ENCODE measurements at places on chromosomes 2 and 18.

DNA sequence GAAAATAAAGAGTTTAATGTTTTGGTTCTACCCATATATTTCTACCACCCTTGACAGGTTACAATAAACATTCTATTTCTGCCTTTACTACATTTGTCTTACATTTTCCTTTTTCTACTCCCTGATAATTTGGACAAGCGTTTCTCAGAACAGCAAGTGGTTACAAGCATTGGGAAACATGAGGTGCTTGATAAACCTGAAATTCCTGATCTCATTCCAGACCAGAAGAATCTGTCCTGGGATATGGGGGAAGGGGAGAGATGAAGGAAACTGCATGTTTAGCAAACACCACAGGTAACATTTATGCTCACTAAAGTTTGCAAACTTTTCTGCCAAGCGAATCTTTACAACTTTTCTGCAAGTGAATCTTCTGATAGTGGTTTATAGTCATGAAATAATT lies 28.3 kb upstream of the DSC1 start:
- DNase-seq = no peak

DNA sequence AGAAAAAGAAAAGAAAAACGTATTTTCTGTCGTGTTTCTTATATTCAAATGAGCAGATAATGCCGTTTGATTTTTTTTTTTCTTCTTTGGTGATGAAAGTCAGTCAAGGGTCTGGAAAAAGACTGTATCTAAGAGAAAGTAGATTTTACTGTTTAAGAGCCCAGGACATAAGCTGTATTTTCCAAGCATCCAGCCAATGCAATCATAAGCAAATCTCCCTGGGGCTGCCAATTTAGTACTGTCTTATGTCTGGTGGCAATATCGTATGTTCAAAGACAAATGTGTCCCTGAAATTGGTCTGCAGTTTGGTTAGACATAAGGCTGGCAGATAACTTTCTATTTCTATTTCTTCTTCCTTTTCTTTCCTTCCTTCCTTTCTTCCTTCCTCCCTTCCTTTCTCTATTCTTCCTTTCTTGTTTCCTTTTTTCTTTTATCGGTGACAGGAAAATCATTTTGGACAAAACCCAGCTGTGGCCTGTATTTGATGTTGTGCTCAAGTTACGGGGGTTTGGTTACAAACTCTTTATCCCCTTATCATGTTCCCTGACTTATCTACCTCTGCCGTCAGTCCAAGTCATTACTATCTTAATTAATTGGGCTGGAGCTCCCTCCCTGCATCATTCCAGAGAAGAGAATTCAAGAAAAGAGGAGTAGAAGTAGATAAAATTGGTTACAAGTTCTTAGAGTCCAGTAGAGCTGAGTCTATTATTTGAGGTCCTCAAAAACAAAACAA lies 683.4 kb upstream of the FSHR start:
- DNase-seq = no peak

DNA sequence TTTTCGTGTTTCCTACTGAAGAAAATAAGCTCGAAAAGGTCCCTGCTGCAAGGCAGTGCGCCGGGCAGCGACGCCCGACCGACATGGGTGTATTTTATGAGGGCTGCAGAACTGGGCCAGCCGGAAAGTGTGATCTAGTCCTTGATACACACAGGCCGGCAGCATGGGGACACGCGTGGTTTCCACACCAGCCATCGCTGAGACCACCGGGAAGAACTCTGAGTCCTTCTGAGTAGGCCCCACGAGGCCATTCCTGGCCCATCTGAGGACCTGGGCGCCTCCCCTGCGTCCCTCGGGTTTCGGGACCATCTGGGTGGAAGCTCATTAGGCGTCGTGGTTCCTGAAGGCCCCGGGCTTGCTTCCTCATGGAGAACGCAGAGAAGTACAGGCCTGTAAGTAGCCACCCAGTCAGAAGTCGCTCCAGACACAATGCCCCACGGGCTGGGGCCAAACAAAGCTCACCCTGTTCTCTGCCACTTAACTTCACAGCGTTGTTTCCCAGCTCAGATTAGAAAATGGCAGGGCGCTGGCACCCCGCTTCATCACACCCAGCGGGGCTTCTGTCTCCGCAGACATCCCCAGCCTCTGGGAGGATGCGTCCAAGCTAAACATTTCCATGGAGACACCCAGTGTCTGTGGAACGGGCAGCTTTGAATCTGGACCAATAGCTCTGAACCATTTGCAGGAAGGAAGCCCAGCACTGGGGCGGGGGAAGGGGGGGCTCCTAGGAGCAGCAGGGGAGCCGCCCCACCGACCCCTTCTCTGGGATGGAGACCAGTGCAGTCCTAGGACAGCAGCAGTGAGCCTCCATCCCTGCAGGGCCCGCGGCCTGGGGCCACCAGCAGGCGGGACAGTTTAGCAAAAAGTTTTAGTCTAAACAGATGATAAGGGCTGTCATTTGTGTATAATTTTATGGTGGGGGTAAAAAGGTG lies 2.4 kb downstream of the NFATC1 start:
- no peak for DNase-seq

GRCh38 chr2:42060028-42060427 lies 12.2 kb downstream of the PKDCC start:
- DNase-seq = no peak

- no peak for DNase-seq
Measured at GRCh38 chr2:100726866-100727265, 93.1 kb upstream of the NPAS2 start.

- no peak for DNase-seq
Measured at GRCh38 chr2:238968616-238969384, 120.9 kb downstream of the TWIST2 start.

DNA sequence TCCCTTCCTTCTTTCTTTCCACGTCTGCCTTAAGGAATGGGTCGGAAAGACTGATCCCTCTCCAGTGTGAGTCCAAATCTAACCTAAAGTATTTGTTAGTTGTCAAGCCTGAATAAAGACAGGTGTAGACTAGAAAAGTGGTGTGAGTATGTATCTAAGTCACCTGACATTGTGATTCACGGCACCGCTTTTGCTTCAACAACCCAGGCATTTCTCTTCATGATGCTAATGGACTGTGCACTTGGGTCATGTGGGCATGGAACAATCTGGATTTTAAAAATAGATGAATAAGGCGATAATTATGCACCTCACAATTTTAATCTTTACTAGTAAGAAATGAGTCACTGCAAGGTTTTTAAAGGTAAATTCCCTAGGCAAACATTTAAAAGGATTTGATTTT lies 107.5 kb downstream of the LIPG start:
- DNase-seq = no peak

GRCh38 chr2:30732376-30732775 lies 74.9 kb downstream of the CAPN13 start:
- DNase-seq = no peak

- no peak for DNase-seq
Measured at GRCh38 chr2:169362118-169362893, at the start of gene LRP2. TSS of gene LRP2 (minus strand) at chr2:169362534. CDS start at chr2:169362399, 135 bp downstream.

DNA sequence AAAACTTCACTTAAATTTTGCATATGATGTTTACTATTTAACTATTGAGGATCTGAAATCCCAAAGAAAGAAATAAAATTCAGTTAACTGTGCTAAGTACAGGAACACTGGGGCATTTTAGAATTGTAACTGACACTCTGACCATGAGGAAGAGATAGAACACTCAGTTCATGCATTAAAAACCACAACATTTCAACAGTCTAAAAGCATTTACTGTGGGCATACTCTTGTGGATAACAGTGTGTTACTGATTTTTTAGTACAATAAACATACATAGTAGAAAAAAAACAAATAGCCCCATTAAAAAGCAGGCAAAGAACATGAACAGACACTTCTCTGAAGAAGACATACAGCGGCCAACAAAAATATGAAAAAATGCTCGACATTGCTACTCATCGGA lies 1122.7 kb upstream of the PIK3C3 start:
- no peak for DNase-seq

DNA sequence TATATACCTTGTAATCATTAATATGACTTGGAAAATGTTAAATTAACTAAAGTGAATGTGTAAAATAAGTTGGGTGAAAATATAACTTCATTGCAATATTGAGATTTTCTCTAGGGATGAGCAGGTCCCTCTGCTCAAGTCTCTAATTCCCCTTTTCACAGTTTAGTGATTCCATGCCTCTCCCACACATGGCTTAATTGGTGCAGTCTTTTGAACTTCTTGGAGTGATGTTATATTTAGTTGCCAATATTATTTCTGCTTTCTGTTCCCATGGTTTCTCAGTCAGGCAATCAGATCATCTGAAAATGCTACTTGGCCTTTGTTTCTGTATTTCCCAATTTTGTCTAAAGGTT lies 233.7 kb upstream of the SPOPL start:
- no peak for DNase-seq

DNA sequence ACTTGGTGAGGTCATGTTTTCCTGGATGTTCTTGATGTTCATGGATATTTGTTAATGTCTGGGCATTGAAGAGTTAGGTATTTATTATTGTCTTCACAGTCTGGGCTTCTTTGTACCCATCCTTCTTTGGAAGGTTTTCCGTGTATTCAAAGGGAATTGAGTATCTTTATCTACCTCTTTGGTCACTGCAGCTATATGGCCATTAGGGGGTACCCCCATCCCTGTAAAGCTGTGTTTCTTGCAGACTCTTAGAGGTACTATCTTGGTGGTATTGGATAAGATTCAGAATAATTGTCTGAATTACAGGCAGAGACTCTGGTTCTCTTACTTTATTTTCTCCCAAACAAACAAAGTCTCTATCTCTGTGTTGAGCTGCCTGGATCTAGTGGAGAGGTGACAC lies 401.6 kb upstream of the FSIP2 start:
- DNase-seq = no peak

DNA sequence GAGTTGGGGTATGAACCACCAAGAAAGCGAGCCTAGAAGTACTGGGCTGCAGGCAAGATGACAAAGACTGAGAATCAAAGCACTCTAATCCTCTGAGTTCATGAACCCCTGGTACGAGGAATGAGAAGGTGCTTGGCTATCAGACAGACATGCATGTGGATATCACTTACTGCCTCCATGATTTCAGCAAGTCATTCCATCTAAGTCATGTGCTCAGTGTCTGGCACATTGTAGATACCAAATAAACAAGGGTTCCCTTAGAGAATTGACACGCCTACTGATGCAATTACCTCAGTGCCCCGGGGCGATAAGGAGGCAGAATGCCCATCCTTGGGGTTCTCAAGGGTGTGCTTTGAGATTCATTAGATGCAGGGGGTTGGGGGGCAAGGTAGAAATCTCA lies 125.6 kb upstream of the PKDCC start:
- no peak for DNase-seq

DNA sequence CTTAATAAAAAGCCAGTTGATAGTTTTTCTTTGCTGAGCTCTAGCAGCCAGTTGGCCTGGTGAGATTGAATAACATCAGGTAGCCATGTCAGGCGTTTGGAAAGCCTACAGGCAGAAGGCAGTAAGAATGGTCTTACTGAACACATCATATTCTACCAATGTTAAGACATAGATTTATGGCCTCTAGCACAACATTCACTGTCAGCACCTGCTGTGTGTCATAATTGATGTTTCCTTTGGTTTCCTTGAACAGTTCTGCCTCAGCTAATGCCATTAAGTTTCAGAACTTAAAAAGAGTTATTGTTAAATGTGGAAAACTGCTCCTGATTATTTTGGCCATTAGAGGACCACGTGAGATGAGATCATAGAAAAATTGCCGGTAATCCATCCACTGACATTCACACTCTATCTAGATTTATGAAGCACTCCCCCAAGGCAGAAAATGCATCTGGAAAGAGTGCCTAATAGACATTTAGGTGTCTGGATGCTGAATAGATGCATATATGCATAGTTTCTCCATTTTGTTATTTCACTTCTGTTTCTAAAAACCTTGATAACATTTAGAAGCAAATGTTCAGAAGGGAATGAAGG lies 434.7 kb downstream of the PTPRM start:
- DNase-seq = no peak

GRCh38 chr2:55914786-55915185 lies 8.8 kb downstream of the EFEMP1 start:
- DNase-seq = no peak

- DNase-seq = no peak
Measured at GRCh38 chr2:149221002-149221401, 109.4 kb upstream of the LYPD6 start.

Measured in stimulated activated CD4-positive, alpha-beta T cell treated with anti-CD3 and anti-CD28 coated beads, Interleukin-1b, Interleukin-23, amount 100 ng/mL, for 1 hour (primary cell).